ENCODE measurements at places on chromosomes 5 and 9. TPM values are rescaled to one million over a fixed set of nuclear protein-coding genes. Genes with fewer than 3 reads are reported as not detected.

DNA sequence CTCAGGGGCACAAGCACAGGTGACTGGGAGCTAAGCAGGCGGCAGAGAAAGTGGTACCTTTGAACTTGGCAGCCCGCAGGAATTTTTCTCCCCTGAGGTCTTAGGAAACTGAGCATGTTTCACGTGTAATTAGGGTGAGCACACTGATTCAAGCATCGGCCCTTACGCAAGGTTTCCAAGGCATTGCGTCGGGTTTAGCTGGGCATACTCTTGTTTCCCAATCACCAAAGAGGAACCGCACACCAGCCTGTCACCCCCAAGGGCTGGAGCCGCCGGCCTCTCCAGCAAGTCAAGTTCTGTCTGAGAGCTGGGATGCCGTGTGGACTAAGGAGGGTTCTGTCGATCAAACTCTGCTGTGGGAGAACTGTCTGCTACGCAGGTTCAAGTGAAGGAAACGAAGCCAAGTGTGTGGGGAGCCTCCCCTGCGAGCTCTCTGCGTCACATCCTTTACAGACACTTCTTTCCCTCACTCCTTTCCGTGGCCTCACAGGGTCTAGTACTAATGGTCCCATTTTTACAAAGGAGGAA, 53.0 kb downstream of the ERGIC1 start:
- DNase-seq, result peak; percentile 99

GRCh38 chr9:115777610-115778009, 376.0 kb upstream of the PAPPA start:
- DNase-seq, result peak; percentile 44

DNA sequence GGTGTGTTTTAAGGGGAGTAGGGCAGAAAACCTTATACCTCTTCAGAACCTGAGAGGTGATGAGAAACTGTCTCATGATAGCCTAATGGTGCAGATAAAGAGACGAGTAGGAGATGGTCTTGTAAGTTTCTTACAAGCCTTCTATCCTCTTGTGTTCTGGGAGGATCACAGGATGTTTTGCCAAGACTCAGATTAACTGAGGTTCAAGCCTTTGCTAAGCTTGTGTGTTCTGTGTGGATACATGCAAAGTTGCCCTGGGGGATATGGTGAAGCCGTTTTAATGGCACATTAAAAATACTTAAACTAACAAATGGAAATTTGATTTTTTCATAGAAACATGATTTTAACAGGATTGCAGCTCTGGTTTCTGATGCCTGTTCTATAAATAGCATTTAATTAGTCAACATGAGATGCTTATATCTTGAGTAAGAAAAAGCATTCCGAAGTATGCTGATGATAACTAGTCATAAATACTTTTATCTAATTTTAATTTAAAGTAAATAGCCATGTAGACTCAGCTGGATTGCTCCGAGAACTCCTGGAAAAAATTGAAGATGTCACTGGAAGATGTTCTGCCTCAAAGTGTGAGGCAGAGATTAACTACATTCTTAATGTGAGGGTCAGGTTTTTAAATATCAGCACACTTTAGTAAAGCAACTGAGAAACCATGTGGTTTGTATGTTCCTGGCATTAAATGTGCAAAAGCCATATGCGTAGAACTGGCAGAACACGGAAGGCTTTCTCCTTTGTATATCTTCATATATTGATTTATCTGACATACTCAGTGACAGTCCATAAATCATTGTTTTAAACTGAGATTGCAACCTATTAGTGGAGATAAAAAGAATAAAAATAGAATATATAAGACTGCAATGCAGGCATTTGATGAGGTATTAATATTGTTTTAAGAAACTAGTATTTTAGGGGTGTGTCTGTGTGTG, 53.7 kb downstream of the IPO11 start:
- no peak for DNase-seq

GRCh38 chr5:76325876-76326491, 77.1 kb upstream of the IQGAP2 start:
- no peak for DNase-seq

DNA sequence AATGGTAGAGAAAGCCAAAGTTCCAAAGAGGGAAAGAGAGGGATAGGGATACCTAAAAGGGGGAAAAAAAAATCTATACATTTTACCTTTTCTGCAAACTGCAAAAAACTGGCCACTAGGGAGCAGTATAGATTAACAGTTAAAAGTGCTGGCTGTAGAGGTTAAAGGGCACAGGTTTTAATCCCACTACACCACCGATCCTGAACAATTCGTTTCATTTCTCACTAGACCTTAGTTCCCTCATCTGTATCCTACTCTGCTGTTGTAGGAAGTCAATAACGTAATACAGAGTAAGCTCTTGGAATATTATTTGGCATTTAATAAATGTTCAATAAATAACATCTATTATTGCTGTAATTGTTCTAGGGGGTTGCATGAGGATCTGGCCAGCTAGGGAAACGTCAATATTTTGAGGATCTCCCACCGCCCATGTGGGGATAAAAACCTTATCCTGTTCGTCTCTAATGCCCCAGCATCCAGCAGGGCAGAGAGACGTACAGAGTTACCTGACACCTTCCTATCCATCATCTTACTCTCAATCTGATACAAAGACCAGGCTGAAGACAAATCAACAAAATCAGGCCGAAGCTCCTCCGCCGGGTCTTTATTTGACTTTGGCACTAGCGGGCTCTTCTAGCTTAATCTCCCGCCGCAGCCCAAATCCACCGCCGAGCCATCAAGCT, 757 bp downstream of the CDC26 start:
- peak; percentile 79 for DNase-seq

IFNA13 gene
- not detected for polyA plus RNA-seq

MEF2C gene
- 137 TPM for polyA plus RNA-seq

DIAPH1 gene
- polyA plus RNA-seq, result 31.0 TPM

GRCh38 chr9:132994410-132995120, 16.1 kb downstream of the GFI1B start:
- peak; percentile 49 for DNase-seq

DNA sequence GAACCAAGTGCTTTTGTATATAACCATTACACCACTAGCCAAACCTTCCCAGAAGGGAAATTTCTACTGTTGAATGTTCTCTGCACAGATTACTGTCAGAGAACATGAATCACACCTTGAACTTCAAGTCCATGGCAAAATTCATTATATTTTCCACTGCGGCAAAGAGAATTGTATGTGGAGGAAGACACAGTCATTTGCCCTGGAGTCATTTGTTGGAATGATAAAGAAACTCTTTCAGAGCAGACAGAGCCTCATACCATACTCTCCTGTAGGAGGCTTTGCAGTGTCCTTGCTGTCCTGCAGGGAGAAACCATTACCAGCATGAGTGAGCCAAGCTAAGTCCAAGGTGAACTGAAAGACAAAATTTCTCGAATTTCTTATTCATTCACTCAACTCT, 369.0 kb downstream of the ARHGEF28 start:
- no peak for DNase-seq

GRCh38 chr5:87102841-87103240, 164.8 kb upstream of the RASA1 start:
- no peak for DNase-seq

ORM2 gene
- not detected for polyA plus RNA-seq

C1QTNF3 gene
- polyA plus RNA-seq, result 0.91 TPM

LAMC3 gene
- 5.4 TPM for polyA plus RNA-seq

RAB24 gene
- polyA plus RNA-seq, result 81.5 TPM

DNA sequence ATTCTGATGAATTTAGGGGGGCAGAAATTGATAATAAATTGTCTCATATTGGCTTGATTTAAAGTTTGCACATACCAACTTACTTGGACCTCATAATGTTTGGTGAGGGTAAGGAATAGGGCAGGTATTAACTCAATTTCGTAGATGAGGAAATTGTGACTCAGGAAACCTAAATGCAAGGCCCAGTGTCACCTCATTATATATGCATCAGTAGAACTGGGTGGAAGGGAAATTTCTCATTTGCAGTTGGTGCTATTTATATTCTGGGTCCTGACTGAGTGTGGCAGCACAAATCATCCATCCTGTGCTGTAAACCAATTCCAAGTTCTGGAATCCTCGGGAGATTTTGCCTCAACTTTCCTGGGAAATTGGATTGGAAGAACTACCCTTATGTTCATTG, 103.0 kb downstream of the SPATA31D1 start:
- no peak for DNase-seq

DNA sequence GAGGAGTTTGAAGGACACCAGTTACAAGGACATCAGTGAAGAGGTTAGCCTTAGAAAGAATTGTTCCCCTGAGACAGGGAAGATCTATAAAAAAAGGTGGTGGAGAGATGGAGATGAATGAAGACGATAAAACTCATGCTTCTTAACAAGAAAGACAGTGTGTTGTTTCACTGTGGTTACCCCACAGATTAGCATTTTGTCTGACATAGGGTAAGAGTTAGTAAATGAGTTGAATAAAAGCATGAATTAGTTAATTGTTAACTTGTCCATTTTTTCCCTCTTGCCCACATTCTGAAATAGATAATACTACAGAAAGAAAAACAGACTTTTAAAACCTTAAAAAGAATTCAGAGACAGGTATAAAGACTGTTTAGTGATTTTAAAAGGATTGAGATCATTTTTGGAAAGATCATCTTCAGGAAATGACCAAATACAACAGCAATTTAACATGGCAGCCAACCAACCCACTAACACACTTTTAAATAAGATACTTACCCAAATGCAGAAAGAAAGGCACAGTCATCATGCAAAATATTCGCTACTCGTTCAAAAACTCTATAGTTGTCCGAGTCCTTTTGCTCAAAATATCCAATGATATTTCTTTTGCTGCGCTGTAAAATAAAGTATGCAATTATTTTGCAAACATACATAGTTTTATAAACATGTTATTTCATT, 78.5 kb downstream of the ERP44 start:
- no peak for DNase-seq

- DNase-seq, result no peak
Observed at GRCh38 chr9:128162215-128163026, 2.4 kb downstream of the BBLN start.

CNTNAP3B gene
- 2.0 TPM for polyA plus RNA-seq

DNA sequence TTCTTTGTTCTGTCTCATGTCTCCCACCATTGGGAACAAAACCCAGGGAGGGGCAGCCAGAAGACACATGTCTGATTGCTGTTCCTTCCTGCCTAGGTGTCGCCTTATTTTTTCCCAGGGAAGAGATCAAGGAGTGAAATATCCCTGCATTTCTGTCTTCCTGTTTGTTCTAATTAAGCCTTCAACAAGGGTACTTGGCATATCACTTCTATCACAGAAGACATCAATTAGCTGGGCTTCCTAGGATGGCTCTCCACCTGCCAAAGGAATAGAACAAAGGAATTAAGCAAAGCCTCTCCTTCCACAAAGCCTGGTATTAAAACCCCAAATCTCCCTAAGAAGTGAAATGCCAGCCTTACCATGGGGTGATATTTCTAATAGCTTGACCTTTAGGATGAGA, 299.5 kb upstream of the CD180 start:
- DNase-seq, result no peak

VAV2 gene
- 18.3 TPM for polyA plus RNA-seq

GOLM1 gene
- polyA plus RNA-seq, result 66.5 TPM
